H9 (cell line): ENCODE measurements at places on chromosomes 3 and 15. TPM values are rescaled to one million over a fixed set of nuclear protein-coding genes. Genes with fewer than 3 reads are reported as not detected.

- no peak overlapping the region for H3K27ac ChIP-seq
- H3K4me1 ChIP-seq: no peaks in the 10 kb centered on the region
- H3K4me3 ChIP-seq: no peak overlapping the region
- peak; percentile 28 for DNase-seq
- no peaks in the 10 kb centered on the region for H3K27me3 ChIP-seq
Measured at GRCh38 chr3:131543714-131544113, 40.9 kb upstream of the MRPL3 start.

GRCh38 chr15:25801586-25802284, 61.4 kb downstream of the ATP10A start:
- DNase-seq: peak; percentile 23
- no peaks in the 10 kb centered on the region for H3K27me3 ChIP-seq
- no peak overlapping the region for H3K27ac ChIP-seq
- no peak overlapping the region for H3K4me3 ChIP-seq

DNA sequence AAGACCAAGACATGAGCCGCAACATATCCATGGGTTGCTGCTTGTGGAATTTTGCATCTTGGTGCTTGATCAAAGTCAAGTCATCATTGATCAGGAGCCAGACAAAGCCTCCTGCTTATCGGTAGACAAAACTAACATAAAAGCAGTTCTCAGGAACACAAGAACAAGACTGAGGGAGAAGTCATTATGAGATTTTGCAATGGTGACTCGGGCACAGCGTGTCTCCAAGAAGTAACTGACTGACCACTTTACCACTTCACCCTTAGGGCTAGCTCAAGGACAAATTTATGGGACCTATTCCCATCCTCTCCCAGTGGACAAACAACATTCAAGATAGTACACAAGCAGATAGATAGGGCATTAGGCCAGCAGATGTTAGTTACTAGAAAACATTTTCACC, 68.1 kb upstream of the LIMD1 start:
- no peak for DNase-seq
- H3K4me3 ChIP-seq: no peak overlapping the region
- H3K27me3 ChIP-seq: no peaks in the 10 kb centered on the region; the same call in 1 of the 2 replicates

- H3K4me3 ChIP-seq: no peak overlapping the region
- DNase-seq: no peak
- no peaks in the 10 kb centered on the region for H3K4me1 ChIP-seq
- H3K27me3 ChIP-seq: no peaks in the 10 kb centered on the region
Measured at GRCh38 chr3:190768891-190769290, 93.6 kb downstream of the GMNC start.

DNA sequence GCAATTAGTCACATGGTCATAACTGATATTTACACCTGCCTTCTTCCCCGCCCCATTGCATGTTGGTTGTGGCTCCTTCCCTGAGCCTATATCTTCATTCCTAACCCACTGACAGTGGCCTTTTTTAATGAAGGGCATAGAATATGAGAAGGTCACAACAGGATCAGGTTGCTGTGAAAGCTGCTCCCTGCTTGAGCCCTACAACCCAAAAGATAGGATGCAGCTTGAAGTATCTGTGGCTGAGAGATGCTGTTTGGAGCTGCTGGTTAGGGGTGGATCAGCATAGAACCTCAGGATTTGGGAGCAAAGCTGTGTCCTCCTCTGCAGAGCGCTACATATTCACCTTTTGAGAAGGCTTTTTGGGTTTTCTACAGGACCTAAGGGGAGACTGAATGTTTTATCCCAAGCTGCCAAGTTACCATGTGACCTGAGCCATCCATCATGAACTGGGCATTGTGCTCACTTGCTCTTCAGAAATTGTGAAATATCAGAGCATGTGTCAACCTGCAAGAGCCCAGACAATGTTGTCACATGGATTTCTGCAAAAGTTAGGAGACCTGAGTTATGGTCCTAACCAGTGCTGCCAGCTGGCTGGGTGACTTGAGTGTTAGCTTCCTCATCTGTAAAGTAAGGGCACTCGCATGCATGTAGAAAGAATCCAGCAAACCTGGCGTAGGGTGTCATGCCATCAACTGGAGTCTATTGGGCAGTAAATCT, 49.8 kb upstream of the ARL8B start:
- H3K4me3 ChIP-seq: no peak overlapping the region
- no peaks in the 10 kb centered on the region for H3K4me1 ChIP-seq
- DNase-seq: no peak

DNA sequence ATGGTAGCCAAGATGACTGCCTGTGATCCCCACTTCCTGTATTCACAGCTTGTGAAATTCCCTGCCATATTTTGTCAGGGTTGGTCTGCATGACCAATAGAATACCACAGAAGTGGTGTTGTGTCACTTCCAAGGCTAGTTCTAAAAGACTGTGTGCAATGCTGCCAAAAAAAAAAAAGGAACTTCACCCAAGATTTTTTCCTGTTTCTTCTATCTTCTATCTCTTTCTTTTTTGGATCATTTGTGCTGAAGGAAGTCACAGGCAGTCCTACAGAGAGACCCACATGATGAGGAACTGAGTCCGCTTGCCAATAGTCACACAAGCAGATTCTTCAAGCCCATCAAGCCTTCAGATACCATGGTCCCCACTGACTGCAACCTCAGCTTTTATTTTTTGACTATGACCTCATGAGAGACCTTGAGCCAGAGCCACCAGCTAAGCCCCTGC, 18.1 kb upstream of the RAF1 start:
- no peaks in the 10 kb centered on the region for H3K27me3 ChIP-seq
- no peak overlapping the region for H3K4me3 ChIP-seq
- no peaks in the 10 kb centered on the region for H3K36me3 ChIP-seq
- no peak for DNase-seq
- H3K4me1 ChIP-seq: no peaks in the 10 kb centered on the region
- no peak overlapping the region for H3K27ac ChIP-seq

- peaks cover 8% of the 10 kb centered on the region for H3K36me3 ChIP-seq
- peak overlapping the region; percentile 32 for H3K27ac ChIP-seq
- peaks cover 6% of the 10 kb centered on the region; the same call in 1 of the 2 replicates for H3K4me1 ChIP-seq
- H3K27me3 ChIP-seq: peaks cover 22% of the 10 kb centered on the region; the same call in 1 of the 2 replicates
Measured at GRCh38 chr15:68819495-68820294, 1.0 kb downstream of the ANP32A start.

- peaks cover 40% of the 10 kb centered on the region for H3K27me3 ChIP-seq
- no peak overlapping the region for H3K27ac ChIP-seq
- H3K4me3 ChIP-seq: peak overlapping the region; percentile 75
- peaks cover 3% of the 10 kb centered on the region; the same call in 1 of the 3 replicates for H3K36me3 ChIP-seq
- no peaks in the 10 kb centered on the region for H3K4me1 ChIP-seq
Measured at GRCh38 chr3:113532698-113533533, 561 bp downstream of the SIDT1 start.

GRCh38 chr3:162892921-162893793, 1396.5 kb downstream of the OTOL1 start:
- H3K36me3 ChIP-seq: peaks cover 3% of the 10 kb centered on the region; the same call in 1 of the 2 replicates
- no peak overlapping the region for H3K4me3 ChIP-seq
- DNase-seq: no peak
- H3K27ac ChIP-seq: no peak overlapping the region

DNA sequence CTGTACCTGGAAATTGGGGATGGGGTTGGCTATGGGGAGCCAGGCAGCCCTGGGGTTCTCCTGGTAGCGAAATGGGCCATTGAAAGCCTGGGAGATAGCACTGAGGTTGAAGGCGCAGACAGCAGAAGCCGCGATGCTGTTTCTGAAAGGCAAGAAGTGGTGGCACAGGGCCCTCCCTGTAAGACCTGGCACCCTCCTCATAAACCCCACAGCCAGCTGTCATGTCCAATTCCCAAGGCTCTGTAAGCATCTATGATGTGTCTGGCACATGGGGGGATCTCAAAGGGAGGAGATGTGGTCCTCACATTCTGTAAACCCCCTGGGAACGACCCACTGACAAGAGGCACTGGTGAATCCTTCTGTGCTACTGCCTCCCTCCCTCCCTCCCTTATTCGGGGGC, 104.0 kb downstream of the SEMA5B start:
- H3K4me1 ChIP-seq: no peaks in the 10 kb centered on the region
- no peaks in the 10 kb centered on the region for H3K36me3 ChIP-seq
- no peak overlapping the region for H3K4me3 ChIP-seq
- H3K27ac ChIP-seq: no peak overlapping the region

DNA sequence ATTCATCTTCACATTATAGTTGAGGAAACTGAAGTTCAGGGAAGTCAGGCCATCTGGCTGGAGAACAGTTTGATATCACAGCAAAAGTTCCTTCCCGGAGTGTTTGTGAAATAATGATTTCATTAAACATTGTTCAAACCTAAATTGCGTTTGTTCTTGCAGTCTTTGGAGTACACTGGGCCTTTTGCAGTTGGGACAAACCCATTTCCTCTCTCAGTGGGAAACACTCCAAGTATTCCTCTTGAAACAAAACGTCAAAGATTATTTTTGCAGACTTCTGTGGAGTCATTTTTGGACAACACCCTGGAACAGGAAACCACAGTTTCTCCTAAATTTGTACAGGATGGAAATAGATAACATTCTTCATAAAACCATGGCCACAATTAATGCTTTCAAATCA, 287.5 kb downstream of the PTPRG start:
- no peak overlapping the region for H3K27ac ChIP-seq
- no peak for DNase-seq
- H3K27me3 ChIP-seq: no peaks in the 10 kb centered on the region
- H3K4me3 ChIP-seq: no peak overlapping the region
- H3K36me3 ChIP-seq: no peaks in the 10 kb centered on the region
- peaks cover 21% of the 10 kb centered on the region for H3K4me1 ChIP-seq

DNA sequence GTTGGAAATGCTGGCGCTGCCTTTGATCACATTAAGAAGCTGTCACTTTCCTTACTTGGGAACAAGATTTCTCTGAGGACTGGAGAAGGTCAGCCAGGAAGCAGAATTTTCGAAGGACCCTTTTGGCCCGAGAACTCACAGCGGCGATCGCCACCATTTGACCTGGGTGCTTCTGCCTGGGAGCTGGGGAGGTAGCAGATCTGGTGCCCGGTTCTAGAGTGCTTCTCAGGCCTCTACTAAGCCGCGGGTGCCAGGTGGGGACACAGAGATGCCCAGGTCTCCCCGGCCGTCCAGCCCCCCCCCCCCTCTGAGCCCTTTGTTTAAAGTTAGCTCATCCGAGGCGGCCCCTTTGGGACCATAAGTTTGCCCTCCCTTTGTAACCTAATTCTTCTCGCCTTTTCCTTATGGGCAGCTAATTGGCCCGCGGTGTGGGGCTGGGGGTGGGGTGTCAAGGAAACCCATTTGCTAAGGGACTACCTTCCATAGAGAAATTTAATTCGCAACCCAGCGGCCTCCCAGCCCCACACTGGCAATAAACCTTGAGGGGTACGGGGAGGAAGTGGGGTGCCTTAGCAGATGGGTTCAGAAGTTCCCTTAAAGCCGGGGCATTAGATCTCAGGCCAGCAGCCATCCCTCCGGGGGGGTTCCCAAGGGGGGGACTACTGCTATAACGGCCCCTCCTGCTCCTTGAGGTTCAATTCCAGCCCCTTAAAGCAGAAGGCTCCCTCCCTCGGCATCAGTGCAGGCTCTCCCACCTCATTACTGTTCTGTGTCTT, 1.9 kb downstream of the GATA2 start:
- peak; percentile 47 for DNase-seq
- peaks cover 89% of the 10 kb centered on the region for H3K27me3 ChIP-seq
- no peaks in the 10 kb centered on the region; the same call in 1 of the 2 replicates for H3K36me3 ChIP-seq
- H3K27ac ChIP-seq: no peak overlapping the region

DNA sequence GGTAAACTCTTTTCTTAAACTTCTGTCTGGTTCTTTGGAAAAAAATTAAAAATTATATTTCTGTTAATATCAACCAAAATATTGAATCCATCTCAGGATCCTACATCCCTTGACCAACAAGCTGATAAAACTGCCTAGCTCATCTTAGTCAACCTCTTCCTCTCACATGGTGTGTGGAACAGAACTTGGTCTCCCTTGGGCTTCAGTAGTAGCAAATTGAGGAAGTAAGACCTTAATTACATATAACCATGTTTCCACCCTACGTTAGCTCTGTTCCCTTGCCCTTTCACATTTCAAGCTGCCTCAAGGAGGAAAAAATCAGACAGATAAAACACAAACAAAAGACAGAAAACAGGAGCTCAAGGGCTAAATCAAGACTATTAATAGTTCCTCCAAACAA, 116.4 kb downstream of the GREM1 start:
- no peaks in the 10 kb centered on the region for H3K27me3 ChIP-seq
- no peaks in the 10 kb centered on the region; the same call in 1 of the 2 replicates for H3K4me1 ChIP-seq
- DNase-seq: no peak

GRCh38 chr3:122305818-122306621, 19.0 kb upstream of the CSTA start:
- H3K36me3 ChIP-seq: no peaks in the 10 kb centered on the region
- H3K4me3 ChIP-seq: no peak overlapping the region
- DNase-seq: peak; percentile 50
- H3K4me1 ChIP-seq: no peaks in the 10 kb centered on the region
- H3K27ac ChIP-seq: no peak overlapping the region
- H3K27me3 ChIP-seq: no peaks in the 10 kb centered on the region

DNA sequence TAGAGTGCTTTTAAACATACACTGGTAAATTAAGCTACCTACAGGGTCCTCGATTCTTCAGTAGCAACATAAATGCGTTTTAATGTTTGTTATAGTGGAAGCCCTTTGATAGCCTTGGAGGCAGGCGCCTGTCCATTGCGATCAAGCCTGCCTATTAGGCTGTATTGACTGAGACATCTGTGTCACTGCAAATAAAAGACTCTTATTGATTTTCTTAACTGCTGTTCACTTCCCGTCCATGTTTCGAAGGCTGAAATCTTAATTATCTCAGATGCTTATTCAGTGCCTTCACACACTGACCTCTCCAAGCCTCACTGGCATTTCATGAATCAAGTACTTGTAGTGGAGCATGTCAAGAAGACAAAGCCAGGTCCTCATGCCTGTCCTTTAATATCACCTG, 51.1 kb downstream of the MAP2K5 start:
- no peaks in the 10 kb centered on the region for H3K4me1 ChIP-seq
- H3K27me3 ChIP-seq: no peaks in the 10 kb centered on the region
- peaks cover 3% of the 10 kb centered on the region; the same call in 2 of the 3 replicates for H3K36me3 ChIP-seq
- no peak for DNase-seq

GRCh38 chr3:129052675-129053074, 7.9 kb upstream of the GP9 start:
- DNase-seq: no peak
- no peak overlapping the region for H3K4me3 ChIP-seq
- H3K4me1 ChIP-seq: no peaks in the 10 kb centered on the region

DNA sequence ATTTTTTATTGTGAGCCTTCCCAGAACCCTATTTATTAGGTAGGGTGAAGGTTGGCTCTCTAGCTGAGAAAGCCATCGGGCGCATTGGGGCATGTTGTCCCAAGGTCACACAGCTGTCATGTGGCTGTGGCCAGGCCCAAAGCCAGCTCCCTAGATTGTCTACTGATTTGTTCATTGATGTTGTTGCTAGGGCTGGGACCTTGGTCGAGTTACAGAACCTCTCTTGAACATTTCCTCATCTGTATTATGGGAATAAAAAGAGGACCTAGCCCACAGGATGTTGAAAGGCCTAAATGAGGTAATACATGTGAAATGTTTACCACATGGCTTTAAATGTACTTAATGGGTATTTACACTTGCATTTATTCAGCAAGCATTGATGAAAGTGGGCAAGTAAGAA, 252.5 kb downstream of the SUCLG2 start:
- no peaks in the 10 kb centered on the region for H3K4me1 ChIP-seq
- H3K27me3 ChIP-seq: no peaks in the 10 kb centered on the region
- H3K4me3 ChIP-seq: no peak overlapping the region

- H3K27me3 ChIP-seq: no peaks in the 10 kb centered on the region
- H3K36me3 ChIP-seq: peaks cover 8% of the 10 kb centered on the region; the same call in 2 of the 3 replicates
- no peak overlapping the region for H3K27ac ChIP-seq
- peaks cover 3% of the 10 kb centered on the region; the same call in 1 of the 2 replicates for H3K4me1 ChIP-seq
Measured at GRCh38 chr3:123749711-123750110, 134.4 kb downstream of the MYLK start.

Gene GOLGA6L1
- total RNA-seq: not detected in 2 replicates

Gene TIMMDC1
- total RNA-seq: 104 and 109 TPM in 2 replicates

Gene CCNB2
- 119 and 122 TPM in 2 replicates for total RNA-seq

Gene ATP6V1A
- 73.4 and 80.4 TPM in 2 replicates for total RNA-seq

Gene UBAP1L
- total RNA-seq: 2.6 and 3.0 TPM in 2 replicates
